Stimulated activated CD8-positive, alpha-beta memory T cell treated with anti-CD3 and anti-CD28 coated beads, Interleukin-7, amount 100 ng/mL, for 48 hours (primary cell): ENCODE measurements at places on chromosomes 6 and 20.

- DNase-seq: no peak
Observed at GRCh38 chr6:16168121-16168520, 39.2 kb downstream of the MYLIP start.

GRCh38 chr6:158620963-158621693, 23.4 kb downstream of the DYNLT1 start:
- no peak for DNase-seq

DNA sequence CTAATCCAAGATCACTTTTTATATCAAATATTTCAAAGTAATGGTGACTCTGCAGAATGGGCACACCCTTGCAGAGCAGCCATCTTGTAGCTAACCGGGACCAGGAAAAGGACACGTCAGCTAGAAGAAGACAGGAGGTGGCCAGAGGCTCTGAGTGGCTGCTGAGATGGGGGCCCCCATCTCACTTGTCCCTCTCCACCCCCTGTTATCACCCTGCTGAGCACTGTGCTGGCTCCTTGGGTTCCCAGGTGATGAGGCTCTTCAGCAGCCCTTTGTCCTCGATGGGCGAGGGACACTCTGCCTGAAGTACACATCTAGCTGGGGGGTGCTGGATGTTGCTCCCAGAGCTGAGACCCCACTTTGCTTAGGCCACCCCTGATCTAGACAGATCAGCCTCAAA, 126.3 kb downstream of the UST start:
- no peak for DNase-seq

- DNase-seq: no peak
Observed at GRCh38 chr6:160088784-160089533, 32.7 kb upstream of the SLC22A1 start.

- no peak for DNase-seq
Observed at GRCh38 chr6:103107985-103108384, 1714.5 kb downstream of the GRIK2 start.

- no peak for DNase-seq
Observed at GRCh38 chr20:23139524-23139923, 53.4 kb upstream of the CD93 start.

DNA sequence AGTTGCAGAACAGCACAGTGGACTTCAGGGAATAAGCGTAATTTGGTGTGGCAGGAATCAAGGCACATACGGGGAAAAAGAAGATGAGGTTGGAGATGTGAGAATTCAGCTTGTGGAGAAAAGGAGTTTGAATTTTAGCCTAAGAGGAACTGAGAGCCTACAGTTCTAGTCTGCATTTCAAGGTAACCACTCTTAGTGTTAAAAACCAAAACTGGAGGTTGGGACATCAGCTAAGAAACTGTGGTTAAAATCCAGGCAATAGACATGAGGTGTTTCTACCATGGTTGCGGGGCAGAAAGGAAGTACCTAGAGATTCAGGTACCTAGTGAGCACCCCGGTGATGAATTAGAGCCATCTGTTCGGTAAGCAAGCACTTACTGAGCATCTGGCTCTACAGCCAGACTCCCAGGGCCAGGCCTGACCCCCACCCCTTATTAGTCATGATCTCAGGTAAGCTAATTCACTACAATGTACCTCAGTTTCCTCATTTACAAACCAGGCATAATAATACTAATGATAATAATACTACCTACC, 44.4 kb downstream of the FAXC start:
- no peak for DNase-seq

DNA sequence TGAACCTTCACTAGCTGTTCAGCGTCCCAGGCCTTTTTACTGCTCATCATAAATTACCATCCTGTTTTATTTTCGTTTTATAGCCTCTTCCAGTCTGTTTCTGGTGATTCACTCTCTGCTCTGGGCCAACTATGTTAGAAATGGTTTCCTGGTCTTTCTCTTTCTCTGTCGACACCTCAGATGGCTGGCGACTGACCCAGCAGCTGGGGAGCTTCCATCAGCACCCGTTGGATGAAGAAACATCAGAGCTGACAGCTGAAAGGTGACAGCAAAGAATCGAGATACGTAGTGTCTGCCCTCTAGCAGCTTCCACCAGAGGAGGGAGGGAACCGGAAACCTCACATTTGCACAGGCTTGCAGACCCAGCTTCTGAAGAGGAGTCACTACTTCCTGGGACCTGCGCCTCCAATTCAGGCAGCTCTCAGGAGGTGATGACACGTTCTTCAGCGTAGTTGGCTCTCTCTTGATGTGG, 82.9 kb upstream of the MLN start:
- DNase-seq: no peak

DNA sequence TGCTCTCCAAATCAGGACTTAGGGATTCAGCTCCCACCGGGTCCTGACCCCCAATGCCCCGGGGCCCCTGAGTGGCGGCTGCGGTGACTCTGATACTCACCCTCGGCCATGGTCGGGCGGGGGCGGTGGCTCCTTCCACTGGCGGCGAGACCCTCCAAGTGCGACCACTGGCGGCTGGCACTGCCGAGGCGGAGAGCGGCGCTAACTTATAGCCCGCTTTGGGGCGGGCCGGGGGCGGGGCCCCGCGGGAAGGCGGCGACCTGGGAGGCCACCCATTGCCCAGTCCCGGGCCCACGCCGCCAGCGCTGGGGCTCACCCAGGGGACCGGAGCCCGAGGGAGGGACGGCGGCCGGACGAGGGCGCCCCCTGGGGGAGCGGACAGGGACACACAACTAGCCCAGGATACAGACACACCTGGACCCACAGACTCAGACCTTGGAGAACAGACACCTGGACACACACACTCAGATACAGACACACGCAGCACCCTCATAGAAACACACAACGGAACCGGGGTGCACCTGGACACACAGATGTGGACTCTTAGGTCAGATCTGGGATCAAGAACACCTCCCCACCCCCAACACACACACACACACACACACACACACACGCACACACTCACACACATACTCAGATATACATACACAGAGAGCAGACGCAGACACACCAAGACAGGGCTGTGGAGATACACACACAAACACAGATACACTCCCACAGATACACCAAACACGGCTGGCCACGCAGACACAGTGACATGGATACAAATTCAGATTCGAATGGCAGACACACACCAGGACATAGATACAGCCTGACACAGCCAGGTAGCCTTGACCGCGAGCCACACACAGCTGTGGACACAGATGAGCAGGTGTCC, at the start of gene TGM2:
Gene TGM2, minus strand, starts transcription at position 182 of the 877 bp plus-strand sequence. Its CDS starts 72 bp downstream, at position 110.
- DNase-seq: peak; percentile 18

DNA sequence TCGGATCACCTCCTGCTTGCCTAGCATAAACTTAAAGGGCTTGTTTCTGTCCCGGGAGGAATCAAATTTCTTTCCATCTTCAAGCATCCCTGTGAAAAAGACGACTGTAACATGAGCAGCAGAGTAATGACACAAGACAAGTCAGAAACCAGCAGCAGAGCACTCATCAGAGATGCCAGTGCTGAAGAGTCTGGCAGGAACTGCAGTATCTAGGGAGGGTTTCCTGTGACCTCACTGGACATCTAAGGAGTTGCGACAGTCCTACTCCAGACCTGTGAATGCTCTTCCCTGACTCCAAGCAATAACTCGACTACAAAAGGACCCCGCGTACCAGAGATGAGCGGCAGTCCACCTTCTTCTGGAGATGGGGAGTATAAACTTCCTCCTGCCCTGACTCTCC, 17.3 kb downstream of the FKBP1A start:
- DNase-seq: no peak

- no peak for DNase-seq
Observed at GRCh38 chr6:105484238-105485161, 81.6 kb upstream of the PREP start.

DNA sequence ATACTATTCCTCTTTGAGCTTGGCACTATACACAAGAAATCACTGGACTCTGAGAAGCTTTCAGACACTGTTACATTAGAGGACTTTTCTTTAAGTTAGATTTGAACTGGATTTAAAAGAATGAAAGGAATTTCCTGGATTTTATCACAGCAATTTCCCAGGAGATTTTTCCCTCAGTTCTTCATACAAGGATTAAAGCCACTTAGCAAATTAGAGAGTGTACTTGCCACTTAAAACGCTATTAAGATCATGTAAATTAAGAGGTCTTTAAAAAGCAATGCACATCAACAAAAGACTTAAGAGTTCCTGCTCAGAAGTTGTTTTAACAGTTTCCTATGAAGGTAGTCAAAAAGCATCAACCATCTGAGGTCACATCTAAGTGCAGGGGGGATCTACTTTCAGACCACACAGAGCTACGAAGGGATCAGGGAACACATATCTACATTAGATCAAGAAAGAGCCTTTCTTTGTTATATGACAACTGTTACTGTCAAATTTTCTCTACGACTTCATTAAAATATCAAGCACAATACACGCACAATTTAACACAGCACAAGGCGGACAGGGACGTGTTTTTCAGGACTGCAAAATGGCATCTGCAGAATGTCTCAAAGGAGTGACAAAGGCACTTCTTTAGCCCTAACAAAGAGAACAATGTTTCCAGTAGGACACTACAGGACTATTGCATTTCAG, 65.8 kb downstream of the EPB41L2 start:
- no peak for DNase-seq

DNA sequence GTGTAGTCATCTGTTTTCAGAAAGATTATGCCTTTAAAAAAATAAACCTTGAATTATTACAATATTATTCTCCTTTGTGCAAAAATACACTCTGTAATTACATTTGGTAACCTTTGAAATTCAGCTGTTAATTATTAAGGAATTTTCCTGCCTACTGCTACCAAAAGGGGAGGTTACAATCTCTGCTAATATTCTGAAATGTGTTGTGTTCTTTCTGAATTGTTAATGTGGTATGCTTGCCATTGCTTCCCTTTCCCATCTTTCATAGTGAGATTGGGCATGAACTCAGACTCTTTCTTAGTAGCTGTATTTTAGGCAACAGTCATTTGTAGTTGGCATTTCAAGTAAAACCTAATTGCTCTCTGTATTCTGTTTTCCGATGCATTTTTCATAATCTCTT, 73.0 kb downstream of the PHF3 start:
- no peak for DNase-seq
